T-helper 17 cell (primary cell): ENCODE measurements at places on chromosomes 1 and 21.

DNA sequence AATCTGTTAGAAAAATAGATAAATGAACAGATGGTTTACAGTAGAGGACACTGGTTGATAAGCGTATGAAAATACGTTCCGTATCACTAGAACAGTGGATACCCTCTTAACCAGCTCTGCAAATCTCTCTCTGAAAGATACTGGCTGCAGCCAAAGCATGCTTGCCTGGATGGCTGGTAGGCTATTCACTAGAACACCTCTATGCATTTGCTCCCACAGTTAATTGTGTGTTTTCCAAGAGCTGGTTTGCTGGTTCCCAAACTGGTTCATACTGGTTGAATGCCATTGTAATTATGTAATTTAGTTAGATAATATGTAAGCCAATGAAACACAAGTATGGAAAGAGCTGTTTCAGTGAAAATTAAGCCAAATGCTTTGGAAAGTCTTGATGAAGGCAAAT lies 126.6 kb downstream of the C1orf21 start:
- no peak for DNase-seq
- H3K36me3 ChIP-seq: no peaks in the 10 kb centered on the region
- H3K4me3 ChIP-seq: no peak overlapping the region
- H3K27me3 ChIP-seq: peaks cover 23% of the 10 kb centered on the region
- H3K27ac ChIP-seq: no peak overlapping the region
- no peaks in the 10 kb centered on the region for H3K4me1 ChIP-seq

GRCh38 chr1:44423591-44424537 lies 18.8 kb downstream of the RNF220 start:
- no peak overlapping the region for H3K4me3 ChIP-seq
- peaks cover 95% of the 10 kb centered on the region for H3K27me3 ChIP-seq
- H3K27ac ChIP-seq: no peak overlapping the region
- H3K36me3 ChIP-seq: peaks cover 2% of the 10 kb centered on the region

DNA sequence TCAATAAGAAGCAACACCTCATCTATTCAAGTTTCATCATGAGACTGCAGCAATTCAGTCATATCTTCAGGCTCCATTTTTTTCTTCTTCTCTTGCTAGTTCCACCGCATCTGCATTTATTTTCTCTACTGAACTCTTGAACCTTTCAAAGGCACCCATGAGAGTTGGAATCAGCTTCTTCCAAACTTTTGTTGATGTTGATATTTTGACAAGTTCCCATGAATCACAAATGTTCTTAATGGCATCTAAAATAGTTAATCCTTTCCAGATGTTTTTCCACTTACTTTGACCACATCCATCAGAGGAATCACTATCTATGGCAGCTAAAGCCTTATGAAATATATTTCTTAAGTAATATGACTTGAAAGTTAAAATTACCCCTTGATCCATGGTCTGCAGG lies 434.3 kb downstream of the GPATCH2 start:
- H3K36me3 ChIP-seq: no peaks in the 10 kb centered on the region
- no peaks in the 10 kb centered on the region for H3K4me1 ChIP-seq
- no peak overlapping the region for H3K4me3 ChIP-seq
- H3K27me3 ChIP-seq: no peaks in the 10 kb centered on the region

DNA sequence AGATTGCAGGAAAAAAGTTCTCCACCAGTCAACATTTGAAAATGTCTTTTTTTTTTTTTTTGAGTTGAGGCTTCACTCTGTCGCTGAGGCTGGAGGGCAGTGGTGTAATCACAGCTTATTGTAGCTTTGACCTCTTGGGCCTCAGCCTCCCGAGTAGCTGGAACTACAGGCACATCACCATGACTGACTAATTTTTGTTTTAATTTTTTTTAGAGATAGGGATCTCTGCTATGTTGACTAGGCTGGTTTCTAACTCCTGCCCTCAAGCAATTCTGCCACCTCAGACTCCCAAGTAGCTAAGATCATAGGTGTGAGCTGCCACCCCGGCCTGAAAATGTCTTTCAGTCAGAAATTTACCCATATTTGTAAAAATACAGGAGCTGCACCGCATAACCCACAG lies 30.6 kb upstream of the USP24 start:
- H3K27ac ChIP-seq: no peak overlapping the region
- peaks cover 14% of the 10 kb centered on the region for H3K27me3 ChIP-seq
- H3K36me3 ChIP-seq: no peaks in the 10 kb centered on the region
- DNase-seq: no peak

DNA sequence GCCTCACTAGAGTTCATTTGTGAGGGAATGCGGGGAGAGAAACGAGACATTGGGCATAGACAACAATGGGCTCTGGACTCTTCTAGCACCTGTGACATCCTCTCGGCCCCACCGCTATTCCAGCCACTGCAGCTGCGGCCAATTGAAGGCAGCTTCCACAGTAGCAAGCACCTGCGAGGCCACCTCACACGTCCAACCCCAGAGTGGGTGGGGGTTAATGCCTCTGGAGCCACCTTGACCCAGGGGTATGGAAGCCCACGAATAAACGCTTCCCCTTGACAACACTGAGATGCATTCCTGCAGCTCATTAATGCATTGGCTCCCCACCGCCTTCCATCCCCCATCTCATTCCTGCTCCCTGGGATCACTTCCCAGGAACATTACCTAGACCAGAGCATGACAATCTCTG lies 104.4 kb downstream of the GLIS1 start:
- no peak overlapping the region for H3K27ac ChIP-seq
- H3K4me3 ChIP-seq: no peak overlapping the region
- no peaks in the 10 kb centered on the region for H3K4me1 ChIP-seq
- no peaks in the 10 kb centered on the region for H3K36me3 ChIP-seq
